Esophagus squamous epithelium (tissue), 5 donors: ENCODE measurements at places on chromosomes 4 and X. TPM values are rescaled to one million over a fixed set of nuclear protein-coding genes. Genes with fewer than 3 reads are reported as not detected.
A peak's percentile ranks its signal among the peaks of the same experiment; 100 is the strongest.

SLC49A3 gene
- 5.8 TPM for total RNA-seq

TGIF2LX gene
- not detected for total RNA-seq

TLR10 gene
- total RNA-seq, result 0.09 TPM

GYPB gene
- total RNA-seq, result not detected

DCLK2 gene
- 0.61 TPM for total RNA-seq

RTL5 gene
- 0.08 TPM for total RNA-seq

ESX1 gene
- not detected for total RNA-seq

SPANXN3 gene
- total RNA-seq, result not detected

SPINK2 gene
- total RNA-seq, result 1.5 TPM

FGFBP2 gene
- not detected for total RNA-seq

TRPC5OS gene
- total RNA-seq, result not detected

TIMP1 gene
- 10.9 TPM for total RNA-seq

DNA sequence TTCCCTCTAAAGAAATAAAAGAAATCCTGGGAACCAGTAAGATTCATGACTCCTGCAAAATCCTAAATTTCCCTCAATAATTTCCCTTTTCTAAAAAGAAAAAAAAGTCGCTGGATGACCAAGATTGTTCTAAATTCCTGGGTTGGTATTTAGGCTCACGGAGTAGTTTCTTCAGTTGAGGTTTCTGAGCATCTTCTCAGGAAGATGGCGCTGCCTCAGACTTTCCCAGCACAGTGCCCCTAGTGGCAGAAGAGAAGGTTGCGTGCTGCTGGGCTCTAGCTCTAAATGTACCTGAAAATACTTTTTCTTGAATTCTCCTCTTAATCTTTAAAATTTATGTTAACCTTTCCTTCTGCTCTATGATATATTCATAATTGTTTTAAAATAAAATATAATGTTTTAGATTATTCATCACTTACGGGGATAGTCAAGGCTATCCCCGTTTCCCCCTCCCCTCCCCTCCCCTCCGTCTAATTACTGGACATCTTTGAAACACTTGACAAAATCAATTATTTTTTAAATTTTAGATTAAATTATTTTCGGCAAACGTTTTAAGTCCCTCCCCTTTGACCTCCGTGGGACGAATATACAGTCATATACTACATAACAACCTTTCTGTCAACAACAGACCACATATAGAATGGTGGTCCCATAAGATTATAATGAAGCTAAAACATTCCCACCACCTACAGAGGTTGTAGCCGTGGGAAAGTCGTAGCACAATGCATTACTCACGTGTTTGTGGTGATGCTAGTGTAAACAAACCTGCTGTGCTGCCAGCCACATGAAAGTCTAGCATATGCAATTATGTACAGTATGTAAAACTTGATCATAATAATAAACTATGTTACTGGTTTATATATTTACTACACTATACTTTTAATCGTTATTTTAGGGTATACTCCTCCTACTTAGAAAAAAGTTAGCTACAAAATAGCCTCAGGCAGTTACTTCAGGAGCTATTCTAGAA, 41.0 kb upstream of the GATB start:
- no peak for DNase-seq
- no peak overlapping the region for H3K27ac ChIP-seq
- no peaks in the 10 kb centered on the region for H3K36me3 ChIP-seq

- H3K36me3 ChIP-seq, result peaks cover 62% of the 10 kb centered on the region
- no peak overlapping the region for H3K4me3 ChIP-seq
- DNase-seq, result no peak
- H3K27me3 ChIP-seq, result no peaks in the 10 kb centered on the region
These were observed 10.6 kb downstream of the PBDC1 start for GRCh38 chrX:76183289-76184049.

- H3K27me3 ChIP-seq, result no peaks in the 10 kb centered on the region
- H3K4me1 ChIP-seq, result no peaks in the 10 kb centered on the region
- no peak for DNase-seq
- H3K36me3 ChIP-seq, result no peaks in the 10 kb centered on the region
- H3K4me3 ChIP-seq, result no peak overlapping the region
These were observed 54.5 kb upstream of the CHRNA9 start for GRCh38 chr4:40280586-40280985.

- no peak overlapping the region for H3K4me3 ChIP-seq
- H3K27me3 ChIP-seq, result no peaks in the 10 kb centered on the region
- no peak overlapping the region for H3K27ac ChIP-seq
These were observed 39.3 kb upstream of the CXCL8 start for GRCh38 chr4:73701116-73701515.

DNA sequence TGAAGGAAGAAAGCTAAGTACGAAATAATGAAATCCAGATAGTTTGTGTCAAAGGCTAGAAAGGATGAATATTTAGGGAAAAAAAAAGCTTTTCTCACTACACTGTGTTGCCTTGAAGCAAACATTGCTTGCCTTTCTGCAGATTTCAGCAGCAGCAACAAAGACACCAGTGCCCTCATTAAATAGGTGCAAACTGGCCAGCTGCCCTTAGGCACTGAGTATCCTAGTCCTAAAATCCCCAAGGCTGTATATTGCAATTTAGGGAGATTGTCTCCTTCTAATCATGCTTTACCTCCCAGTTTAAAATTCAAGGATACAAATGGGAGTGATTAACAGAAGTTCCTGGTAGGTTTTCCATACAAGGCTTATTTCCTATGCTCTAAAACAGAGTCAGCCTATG, 8.6 kb upstream of the FAT4 start:
- DNase-seq, result no peak
- H3K4me1 ChIP-seq, result no peaks in the 10 kb centered on the region
- H3K27ac ChIP-seq, result no peak overlapping the region

DNA sequence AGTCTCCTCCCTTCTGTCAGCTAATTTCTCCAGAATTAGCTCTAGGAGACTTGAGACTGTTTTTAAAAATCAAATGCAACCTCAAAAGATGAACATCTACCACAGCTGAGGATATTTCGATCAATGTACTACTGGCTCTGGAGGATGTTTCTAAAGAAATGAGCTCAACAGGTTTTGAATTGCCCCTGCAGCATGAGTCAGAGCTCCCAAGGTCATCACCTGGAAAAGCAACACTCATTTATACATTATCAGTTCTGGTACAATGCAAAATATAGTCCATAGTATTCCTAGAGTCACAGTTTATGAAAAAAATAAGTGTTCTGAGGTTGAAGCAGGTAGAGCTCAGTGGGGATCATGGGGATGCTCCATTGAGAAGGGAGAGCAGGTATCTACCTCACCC, 50.8 kb upstream of the MCF2 start:
- H3K36me3 ChIP-seq, result peaks cover 11% of the 10 kb centered on the region
- no peaks in the 10 kb centered on the region for H3K27me3 ChIP-seq
- no peaks in the 10 kb centered on the region for H3K4me1 ChIP-seq
- H3K4me3 ChIP-seq, result no peak overlapping the region
- no peak for DNase-seq

GRCh38 chrX:38099688-38100087, 93.3 kb downstream of the SYTL5 start:
- no peak for DNase-seq
- H3K4me1 ChIP-seq, result no peaks in the 10 kb centered on the region
- no peaks in the 10 kb centered on the region for H3K27me3 ChIP-seq
- H3K4me3 ChIP-seq, result no peak overlapping the region

DNA sequence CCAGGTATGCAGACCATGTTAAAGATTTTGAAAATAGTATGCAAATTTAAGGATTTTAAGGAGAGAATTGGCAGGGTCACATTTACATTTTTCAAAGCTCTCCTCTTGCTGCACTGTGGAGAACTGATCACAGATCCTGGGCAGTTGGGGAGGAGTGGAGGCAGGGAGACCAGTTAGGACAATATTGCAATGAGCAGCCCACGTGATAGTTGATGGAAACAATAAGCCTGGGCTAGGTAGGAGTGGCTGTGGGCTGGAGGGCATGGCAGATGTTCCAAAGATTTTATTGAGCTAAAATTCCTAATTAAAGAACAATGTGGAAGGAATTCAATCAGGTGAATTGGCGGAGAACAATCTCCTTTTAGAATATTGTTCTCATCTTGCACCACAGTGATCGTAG, 50.6 kb downstream of the ENPEP start:
- no peaks in the 10 kb centered on the region for H3K4me1 ChIP-seq
- H3K4me3 ChIP-seq, result no peak overlapping the region
- DNase-seq, result no peak
- H3K27me3 ChIP-seq, result peaks cover 4% of the 10 kb centered on the region

- no peaks in the 10 kb centered on the region for H3K27me3 ChIP-seq
- peaks cover 43% of the 10 kb centered on the region for H3K4me1 ChIP-seq
- no peak for DNase-seq
- no peaks in the 10 kb centered on the region for H3K36me3 ChIP-seq
These were observed 207.7 kb downstream of the MGST2 start for GRCh38 chr4:139873111-139873860.

DNA sequence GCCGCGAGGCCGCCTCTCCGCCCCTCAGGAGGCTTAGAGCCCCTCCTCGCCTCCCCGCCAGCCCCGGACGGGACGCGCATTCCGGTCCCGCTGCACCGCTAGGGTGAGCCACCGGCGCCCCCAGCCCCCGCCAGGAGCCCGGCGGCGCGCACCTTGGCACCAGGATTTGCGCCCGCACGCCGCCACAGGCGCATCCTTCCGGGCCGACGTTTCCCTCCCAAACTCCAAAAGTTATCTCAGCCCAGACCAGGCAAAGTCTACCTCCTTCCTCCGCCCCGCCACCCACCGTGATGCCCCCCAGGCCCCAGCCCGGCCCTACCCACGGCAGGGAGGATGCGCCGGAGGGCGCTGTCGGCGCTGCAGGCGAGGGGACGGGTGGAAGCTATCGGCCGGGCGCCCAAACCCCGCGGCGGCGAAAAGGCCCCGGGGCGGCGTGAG, 538 bp downstream of the SCML2 start:
- peak overlapping the region; percentile 44 for H3K4me3 ChIP-seq
- no peak overlapping the region for H3K27ac ChIP-seq
- no peaks in the 10 kb centered on the region for H3K27me3 ChIP-seq
- no peaks in the 10 kb centered on the region for H3K4me1 ChIP-seq
- DNase-seq, result no peak

- H3K4me3 ChIP-seq, result no peak overlapping the region
- no peaks in the 10 kb centered on the region for H3K4me1 ChIP-seq
- no peak for DNase-seq
- H3K36me3 ChIP-seq, result no peaks in the 10 kb centered on the region
These were observed 352.8 kb downstream of the SPRY1 start for GRCh38 chr4:123749383-123749782.

GRCh38 chr4:23163647-23164436, 471.1 kb downstream of the GBA3 start:
- H3K4me1 ChIP-seq, result no peaks in the 10 kb centered on the region
- DNase-seq, result no peak
- no peak overlapping the region for H3K27ac ChIP-seq
- H3K27me3 ChIP-seq, result no peaks in the 10 kb centered on the region

DNA sequence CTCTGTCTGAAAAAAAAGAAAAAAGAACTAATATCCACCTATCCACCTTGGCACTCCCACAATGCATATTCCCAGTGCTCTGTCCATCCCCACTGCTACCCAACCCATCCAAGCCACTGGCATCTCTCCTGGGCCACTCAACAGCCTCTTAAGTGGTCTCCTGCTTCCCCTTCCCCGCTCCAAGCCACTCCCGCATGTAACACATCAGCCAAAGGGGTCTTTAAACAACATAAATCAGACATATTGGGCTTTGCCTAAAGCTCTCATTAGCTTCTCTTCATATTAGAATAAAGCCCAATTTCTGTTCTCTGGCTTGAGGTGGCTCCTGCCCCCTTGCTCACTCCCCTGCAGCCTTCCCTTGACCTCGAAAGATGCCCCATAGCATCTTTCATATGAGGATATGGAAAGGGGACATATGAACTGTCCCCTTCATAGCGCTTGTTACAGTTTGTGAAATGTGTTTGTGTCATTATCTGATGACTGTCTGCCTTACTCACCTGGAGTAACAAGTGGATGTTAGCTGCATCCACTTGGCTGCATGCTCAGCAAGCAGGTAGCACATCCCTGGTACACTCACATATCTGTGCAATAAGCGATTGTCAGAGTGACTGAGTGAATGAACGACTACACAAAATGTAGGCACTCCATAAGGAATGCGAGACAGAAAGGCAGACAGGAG, 3.1 kb downstream of the BLOC1S4 start:
- no peak overlapping the region for H3K27ac ChIP-seq
- H3K4me3 ChIP-seq, result no peak overlapping the region
- no peak for DNase-seq
- H3K4me1 ChIP-seq, result peaks cover 5% of the 10 kb centered on the region
- no peaks in the 10 kb centered on the region for H3K36me3 ChIP-seq
- no peaks in the 10 kb centered on the region for H3K27me3 ChIP-seq

DNA sequence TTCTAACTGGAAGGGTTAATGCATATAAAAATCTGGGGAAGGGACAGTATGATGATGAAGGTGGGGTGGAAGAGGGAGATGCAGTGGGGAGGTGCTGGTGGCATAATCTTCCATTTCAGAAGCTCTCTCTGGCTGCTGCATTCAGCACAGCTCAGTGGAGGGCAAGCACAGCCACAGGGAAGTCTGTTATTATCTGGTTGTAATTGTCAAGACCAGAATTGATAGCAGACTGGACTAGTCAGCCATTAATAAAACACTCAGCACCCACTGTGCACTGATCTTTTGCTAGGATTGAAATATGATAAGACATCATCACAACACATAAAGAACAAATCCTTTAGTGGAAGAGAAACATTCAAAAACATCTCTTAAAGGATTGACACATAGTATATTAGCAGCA, 414.2 kb upstream of the LCORL start:
- H3K4me3 ChIP-seq, result no peak overlapping the region
- no peak for DNase-seq
- no peaks in the 10 kb centered on the region for H3K4me1 ChIP-seq
- H3K36me3 ChIP-seq, result no peaks in the 10 kb centered on the region
- no peak overlapping the region for H3K27ac ChIP-seq

DNA sequence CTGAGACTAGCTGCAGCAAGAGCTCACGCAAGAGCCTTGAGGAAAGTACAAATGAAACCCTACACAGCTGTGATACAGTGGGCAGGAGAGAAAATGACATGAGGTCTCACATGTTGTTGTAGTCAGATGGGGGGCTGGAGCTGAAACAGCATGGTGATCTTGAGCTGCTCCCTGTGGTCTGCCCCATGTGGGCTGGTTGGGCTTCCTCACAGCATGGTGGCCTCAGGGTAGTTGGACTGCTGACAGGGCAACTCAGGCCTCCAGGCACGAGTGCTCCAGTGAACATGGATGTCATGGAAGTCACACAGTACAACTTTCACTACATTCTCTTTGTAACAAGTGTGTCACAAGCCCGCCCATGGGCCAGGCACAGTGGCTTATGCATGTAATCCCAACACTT, 3.4 kb upstream of the MAN2B2 start:
- H3K36me3 ChIP-seq, result no peaks in the 10 kb centered on the region
- H3K27me3 ChIP-seq, result no peaks in the 10 kb centered on the region
- DNase-seq, result no peak
- no peak overlapping the region for H3K27ac ChIP-seq
- H3K4me1 ChIP-seq, result peaks cover 26% of the 10 kb centered on the region

GRCh38 chr4:153564630-153565525, 98.7 kb downstream of the TMEM131L start:
- peak overlapping the region; percentile 63 for H3K27ac ChIP-seq
- no peaks in the 10 kb centered on the region for H3K36me3 ChIP-seq
- DNase-seq, result no peak
- peaks cover 6% of the 10 kb centered on the region for H3K4me1 ChIP-seq
- no peaks in the 10 kb centered on the region for H3K27me3 ChIP-seq
- H3K4me3 ChIP-seq, result no peak overlapping the region

- peak within 1 kb of the TSS; percentile 88 for H3K27ac ChIP-seq
- no peaks in the 10 kb centered on the region for H3K36me3 ChIP-seq
- H3K27me3 ChIP-seq, result no peaks in the 10 kb centered on the region
- H3K4me1 ChIP-seq, result peaks cover 29% of the 10 kb centered on the region
These were observed at the start of gene DIAPH2 for GRCh38 chrX:96684339-96685209. TSS of gene DIAPH2 (plus strand) at chrX:96684842.
